Stimulated activated CD4-positive, alpha-beta T cell treated with anti-CD3 and anti-CD28 coated beads, Interleukin-12 subunit alpha, Interleukin-12 subunit beta, amount 100 ng/mL, for 24 hours (primary cell): ENCODE measurements at places on chromosomes 1 and 21.

- DNase-seq, result no peak
Observed at GRCh38 chr1:58441699-58442098, 104.8 kb downstream of the OMA1 start.

GRCh38 chr1:194473766-194474165 is 1287.4 kb upstream of the B3GALT2 start:
- DNase-seq, result no peak

- peak; percentile 51 for DNase-seq
Observed at GRCh38 chr21:46052703-46053651, 44.9 kb upstream of the COL6A2 start.

- no peak for DNase-seq
Observed at GRCh38 chr21:45390831-45391742, 13.9 kb upstream of the COL18A1 start.

- DNase-seq, result no peak
Observed at GRCh38 chr21:38661197-38661871, 144.4 kb upstream of the ETS2 start.

GRCh38 chr1:23358310-23358875 is 11.2 kb downstream of the ZNF436 start:
- DNase-seq, result no peak

- DNase-seq, result no peak
Observed at GRCh38 chr1:28926629-28927265, 12.4 kb downstream of the EPB41 start.

DNA sequence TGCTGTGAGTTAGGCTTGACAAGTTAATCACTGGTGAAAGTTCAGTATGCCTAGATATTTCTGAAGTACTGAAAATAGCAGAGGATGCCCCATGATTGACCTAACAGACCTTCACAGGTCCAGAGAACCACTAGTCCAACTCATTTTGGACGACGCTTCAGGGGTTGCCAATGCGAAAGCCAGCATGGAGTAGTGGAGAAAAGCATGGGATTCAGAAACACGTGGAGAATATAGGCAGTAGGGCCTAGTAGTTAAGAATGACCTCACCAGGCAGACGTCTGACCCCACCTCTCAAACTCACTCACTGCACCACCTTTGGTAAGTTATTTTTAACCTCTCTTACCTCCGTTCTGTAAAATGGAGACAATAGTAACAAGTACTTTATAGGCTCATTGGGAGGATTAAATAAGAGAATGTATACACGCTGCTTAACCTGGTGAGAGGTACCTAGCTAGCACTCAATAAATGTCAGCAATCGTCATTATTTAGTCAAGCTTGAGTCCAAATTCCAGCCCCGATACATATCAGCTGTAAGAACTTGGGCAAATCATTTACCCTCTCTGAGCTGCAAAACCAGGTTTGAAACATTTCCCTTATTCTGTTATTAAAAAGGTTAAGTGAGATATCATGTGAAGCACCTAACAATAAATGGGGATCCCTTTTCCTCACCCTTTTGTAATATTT is 13.2 kb downstream of the PLPP3 start:
- no peak for DNase-seq

DNA sequence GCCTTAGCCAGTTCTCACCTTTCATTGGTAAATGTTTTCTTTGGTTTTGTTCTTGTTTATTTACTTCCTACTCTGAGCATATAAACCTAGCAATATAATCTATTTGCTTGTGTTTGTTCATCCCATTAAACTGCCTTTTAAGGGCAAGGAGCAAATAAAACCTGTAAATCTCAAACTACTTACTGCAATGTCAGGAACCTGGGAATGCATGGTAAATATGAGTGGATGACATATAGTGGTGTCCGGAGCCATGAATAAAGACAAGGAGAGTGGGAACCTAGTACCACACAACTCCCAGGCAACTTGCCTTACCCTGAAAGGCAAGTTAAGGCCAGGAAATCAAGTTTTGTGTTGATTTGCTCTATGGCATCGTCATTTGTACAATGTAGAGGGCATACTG is 1133.7 kb upstream of the NCAM2 start:
- DNase-seq, result no peak

- DNase-seq, result no peak
Observed at GRCh38 chr1:36606641-36607262, 124.0 kb upstream of the CSF3R start.
